ENCODE measurements at places on chromosomes 16 and 17.

DNA sequence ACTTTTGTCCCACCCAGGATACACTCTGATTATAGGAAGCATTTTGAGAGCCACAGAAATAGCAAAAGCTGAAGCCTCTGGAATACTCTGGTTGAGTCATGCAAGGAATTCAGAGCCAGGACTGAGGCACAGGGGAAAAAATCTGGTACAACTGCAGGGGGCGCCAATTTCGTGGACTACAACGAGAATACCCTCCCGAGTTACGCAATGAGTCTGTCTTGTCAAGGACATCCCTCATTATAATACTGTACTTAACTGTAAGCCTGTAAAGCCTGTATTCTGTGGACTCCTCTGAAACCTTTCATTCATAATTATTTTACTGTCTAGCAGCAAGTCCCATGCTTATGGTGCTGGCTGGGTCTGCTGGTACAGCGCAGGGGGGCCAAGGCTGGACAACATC is 7.8 kb downstream of the HOXB1 start:
- no peak for DNase-seq

DNA sequence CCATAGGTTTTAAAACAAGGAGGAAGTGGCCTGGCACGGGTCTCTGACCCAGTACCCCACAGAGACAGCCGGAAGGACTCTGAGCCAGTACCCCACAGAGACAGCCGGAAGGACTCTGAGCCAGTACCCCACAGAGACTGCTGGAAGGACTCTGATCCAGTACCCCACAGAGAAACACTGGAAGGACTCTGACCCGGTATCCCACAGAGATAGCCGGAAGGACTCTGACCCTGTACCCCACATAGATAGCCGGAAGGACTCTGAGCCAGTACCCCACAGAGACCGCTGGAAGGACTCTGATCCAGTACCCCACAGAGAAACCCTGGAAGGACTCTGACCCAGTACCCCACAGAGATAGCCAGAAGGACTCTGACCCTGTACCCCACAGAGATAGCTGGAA is 49.0 kb downstream of the TRARG1 start:
- no peak for DNase-seq

DNA sequence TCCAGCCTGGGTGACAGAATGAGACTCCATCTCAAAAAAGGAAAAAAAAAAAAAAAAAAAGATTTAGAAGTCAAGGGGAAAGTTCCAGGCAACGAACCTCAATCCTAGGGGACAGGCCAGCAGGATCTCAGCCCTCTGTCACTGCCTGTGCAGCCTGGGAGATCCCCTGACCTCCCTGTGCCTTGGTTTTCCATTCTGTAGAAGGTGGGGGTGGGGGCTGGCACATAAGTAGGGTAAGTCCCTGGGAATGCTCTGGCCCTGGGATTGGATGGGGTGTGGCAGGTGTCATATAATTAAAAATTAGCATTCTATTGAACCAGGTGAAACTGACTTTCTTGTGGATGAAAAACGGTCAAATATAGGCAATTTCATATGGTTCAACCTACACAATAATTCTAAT is 90.5 kb downstream of the C16orf78 start:
- no peak for DNase-seq

- no peak for DNase-seq
Observed at GRCh38 chr16:21611198-21611555, 11.8 kb downstream of the METTL9 start.

DNA sequence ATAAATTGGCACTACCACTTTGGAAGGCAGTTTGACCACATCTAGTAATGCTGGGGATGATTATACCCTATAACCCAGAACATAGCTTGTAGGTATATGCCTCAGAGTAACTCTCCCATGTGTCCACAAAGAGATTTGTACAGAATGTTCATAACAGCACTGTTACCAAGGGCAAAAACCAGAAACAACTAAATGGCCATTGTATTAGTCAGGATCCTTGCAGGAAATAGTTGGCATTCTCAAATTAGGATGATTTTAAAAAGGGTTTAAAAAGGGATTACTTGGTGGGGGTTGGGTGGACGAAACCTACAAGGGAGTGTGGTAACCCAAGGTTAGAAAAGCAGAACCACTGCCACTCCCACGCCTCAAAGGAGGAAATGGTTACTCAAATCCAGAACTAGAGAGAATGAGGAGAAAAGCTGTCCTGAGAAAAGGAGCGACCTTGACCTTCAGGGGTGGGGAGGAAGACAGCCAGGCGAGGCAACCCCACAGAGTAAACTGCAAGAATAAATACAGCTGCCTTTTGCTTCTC is 2.1 kb downstream of the CPPED1 start:
- no peak for DNase-seq

GRCh38 chr17:80708480-80708879 is 163.8 kb downstream of the RPTOR start:
- DNase-seq = no peak

DNA sequence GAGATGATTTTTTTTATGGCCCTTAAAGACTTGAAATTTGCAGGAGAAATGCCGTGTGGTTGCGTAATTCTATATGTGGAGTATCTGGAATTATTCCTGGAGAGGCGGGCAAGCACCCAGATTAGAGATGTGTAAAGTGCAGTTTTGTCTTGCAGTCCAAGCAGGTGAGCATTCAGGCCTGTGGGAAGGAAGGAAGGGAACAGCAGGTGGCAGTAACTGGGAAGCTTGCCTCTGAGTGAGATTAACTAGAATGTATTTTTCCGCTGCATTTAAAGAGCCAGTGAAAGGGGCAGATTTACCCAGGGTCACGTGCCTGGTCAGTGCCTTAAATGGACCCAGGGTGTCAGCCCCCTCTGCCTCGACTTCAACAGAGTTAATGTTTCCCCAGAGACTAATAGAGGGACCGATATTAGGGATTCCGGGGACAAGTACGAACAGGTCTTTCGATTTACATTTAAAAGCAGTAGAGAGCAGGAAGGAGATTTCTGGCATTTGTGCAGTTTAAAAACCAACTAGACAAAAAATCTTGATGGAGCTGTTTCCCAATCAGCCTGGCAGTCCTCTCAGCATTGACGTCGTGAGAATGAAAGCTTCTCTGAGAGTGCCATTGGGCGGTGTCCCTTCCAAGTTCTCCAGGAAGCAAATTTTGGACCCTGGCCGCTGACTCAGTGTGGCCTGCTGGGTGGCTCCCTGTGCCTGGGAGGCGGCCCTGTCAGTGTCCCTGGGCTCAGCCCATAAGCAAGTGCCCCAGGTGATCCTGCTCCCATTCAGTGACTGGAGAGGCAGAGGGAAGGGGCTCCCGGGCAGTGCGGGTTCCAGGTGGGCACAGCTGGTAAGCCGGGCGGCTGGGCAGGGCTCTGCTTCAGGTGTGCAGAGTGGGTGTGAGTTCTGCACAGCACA is 38.2 kb downstream of the KSR1 start:
- DNase-seq = peak; percentile 58

- DNase-seq = no peak
Observed at GRCh38 chr17:65389426-65389825, 172.0 kb downstream of the AXIN2 start.

- DNase-seq = no peak
Observed at GRCh38 chr17:20105539-20106280, 96.6 kb downstream of the SPECC1 start.

DNA sequence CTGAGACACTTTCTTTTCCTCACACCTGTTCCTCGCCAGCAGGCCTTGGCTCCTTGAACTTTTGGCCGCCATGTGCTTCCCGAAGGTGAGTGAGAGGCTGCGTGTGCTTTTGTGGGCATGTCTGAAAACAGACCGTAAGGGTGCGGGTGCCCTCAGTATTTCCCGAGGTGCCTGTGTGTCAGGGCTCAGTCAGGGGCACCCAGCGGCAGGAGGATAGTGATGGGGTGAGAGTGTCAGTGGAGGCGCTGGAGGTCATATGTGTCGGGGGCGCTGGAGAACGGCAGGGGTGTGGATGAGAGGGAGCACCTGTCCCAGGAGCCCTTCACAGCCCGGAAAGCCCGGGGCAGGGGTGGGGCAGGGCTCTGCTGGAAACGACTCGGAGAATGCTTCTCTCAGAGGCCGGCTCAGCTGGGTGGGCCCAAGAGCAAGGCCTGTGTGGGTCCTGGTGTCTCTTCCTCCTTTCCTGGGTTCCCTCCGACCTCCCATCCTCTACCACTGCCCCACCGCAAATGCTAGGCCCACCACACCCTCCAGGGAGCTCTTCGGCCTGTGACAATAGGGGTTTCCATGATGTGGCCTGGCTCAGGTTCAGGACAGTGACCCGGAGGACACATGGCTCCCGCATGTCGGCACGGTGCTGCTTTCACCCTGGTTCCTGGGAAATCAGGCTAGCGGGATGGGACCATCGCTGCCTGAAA is 451 bp downstream of the IL32 start:
- no peak for DNase-seq

- no peak for DNase-seq
Observed at GRCh38 chr16:23607726-23608125, 11.6 kb upstream of the NDUFAB1 start.

DNA sequence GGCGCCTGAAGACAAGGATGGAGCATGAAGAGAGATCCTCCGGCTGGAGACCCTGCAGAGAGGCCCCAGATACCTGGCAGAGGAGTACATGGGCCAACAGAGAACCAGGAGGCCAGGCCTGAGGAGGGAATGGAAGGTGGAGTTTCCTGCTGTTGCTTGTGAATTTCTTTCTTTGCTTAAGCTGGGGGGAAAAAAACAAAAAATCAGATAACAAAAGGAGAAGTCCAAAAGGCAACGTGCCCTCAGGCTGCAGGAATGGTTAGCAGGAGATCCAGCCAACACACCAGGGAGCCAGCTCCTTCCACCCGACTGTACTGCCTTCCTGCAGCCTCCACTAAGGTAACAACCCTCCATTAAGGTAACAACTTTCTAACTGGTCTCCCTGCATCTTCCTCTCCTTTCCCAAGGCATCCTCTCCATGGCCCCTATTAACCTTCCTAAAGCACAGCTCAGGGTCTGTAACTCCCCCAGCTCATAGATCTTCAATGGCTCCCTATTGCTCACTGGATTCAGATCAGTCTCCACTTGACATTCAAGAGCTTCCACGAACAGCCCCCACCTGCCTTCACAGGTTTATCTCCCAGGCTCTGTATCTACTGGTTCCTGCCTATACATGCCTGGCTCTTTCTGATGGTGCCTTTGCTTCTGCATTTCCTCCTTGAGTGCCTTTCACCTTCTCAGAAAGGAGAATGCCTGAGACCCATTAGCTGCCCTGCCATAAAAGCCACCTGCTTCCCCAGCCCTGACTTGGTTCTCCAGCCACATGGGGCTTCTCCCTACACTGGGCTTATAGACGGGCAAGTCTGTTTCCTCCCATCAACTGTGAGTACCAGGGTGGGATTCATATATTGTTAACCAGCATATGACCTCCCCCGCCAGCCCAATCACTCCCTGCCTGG is 725 bp upstream of the ARL5C start:
- DNase-seq = no peak

DNA sequence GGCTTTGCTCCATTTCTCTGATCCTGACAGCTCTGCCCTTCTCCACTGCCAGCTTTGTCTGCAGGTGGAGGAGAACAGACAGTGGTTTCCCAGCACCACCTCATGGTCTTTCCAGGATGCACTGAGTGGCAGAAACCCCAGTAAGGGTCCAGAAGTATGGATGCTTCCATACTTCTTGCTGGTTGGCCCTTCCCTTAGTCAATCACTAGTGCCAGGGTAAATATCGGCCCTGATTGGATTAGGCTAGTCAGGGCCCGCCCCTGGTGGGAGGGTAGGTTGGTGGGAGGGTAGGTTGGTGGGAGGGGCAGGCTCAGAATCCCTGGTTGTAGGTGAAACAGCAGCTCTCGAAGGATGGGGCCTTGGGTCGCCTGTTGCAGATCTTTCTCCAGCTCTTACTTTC is 10.2 kb downstream of the RNF213 start:
- DNase-seq = no peak

DNA sequence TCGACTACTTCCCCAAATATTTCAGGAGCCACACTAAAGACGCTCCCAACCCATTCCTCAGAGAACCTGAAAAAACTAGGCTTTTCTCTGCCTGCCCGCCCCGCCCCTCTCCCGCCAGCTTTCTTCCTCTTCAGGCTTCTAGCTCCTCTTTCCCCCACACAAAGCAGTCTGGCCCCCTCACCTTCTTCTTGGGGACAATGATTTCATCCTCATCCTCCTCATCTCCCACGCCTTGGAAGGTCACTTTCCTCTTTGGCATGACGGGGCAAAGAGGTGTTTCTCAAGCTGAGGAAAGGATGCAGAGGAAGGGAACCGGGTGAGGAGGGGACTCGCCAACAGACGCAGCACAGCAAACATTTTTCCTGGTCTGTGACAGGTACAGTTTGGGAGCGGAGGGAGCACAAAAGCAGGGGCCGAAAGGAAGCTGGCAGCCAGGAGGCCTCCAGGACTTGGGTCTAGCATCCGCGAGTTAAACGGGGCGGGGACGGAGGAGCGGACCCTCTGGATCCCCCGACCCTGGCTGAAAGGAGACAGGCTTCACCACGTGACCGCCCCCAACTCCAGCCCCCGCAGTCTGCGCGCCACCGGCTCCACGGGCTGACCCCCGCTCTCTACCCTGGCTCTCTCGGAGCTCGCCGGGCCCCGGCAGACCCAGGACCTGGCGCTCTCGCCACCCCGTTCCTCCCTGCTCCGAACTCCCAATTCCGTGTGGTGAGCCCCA is 525 bp downstream of the CD2BP2 start:
- no peak for DNase-seq

DNA sequence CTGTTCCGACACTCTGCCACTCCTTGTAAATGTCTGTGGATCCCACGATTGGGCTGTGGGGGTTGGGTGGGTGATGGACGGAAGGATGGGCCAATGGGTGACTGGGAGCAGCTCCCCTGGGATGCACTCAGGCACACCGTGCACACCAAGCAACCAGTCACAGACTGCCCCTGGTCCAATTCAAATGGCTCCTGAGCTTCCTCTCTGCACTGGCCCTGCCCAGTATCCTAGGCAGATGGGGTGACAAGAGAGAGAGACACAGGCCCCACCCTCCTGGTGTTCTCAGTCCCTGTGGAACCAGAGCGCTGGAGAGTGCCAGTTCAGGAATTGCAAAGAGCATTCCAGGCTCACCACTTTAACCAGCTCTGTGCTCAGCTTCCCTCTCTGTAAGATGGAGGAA is 32.8 kb downstream of the BEAN1 start:
- DNase-seq = no peak

DNA sequence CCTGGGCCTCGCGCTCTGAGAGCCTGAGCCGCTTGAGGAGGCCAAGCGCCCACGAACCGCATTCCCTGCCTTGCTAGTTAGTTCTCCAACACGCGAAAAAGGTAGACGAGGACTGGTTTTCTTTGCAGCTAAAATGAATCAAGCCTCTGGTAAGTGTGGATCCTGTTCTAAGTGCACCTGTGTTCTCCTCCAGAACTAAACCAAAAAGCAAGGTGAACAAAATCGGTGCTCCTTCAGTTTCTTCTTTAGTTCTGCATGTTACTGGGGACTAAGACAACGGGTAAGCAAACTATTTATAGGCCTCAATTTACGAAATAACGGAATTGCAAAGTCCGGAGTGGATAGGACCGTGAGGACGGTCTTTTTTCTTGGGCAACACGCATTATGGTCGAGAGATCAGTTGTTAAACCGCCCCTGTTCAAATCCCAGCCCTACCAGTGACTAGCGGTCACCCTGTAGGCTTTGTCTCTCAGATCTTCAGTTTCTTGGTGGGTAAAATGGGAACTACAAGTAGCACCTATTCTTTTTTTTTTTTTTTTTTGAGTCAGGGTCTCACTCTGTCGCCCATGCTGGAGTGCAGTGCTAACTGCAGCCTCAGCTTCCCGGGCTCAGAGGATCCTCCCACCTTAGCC is 993 bp upstream of the ANKRD11 start:
- no peak for DNase-seq

GRCh38 chr16:61834082-61834481 is 202.2 kb downstream of the CDH8 start:
- no peak for DNase-seq

GRCh38 chr17:2089021-2089422 is 34.1 kb downstream of the HIC1 start:
- DNase-seq = no peak

- no peak for DNase-seq
Observed at GRCh38 chr17:66981983-66982508, 17.5 kb downstream of the CACNG4 start.

GRCh38 chr16:56851671-56852400 is 13.2 kb upstream of the SLC12A3 start:
- no peak for DNase-seq
